LoVo (cell line): ENCODE measurements at places on chromosomes 4 and X.

GRCh38 chrX:28590396-28590795 lies 3.1 kb downstream of the IL1RAPL1 start:
- no peak for DNase-seq

- no peak for DNase-seq
Measured at GRCh38 chrX:104712515-104712914, 146.5 kb downstream of the IL1RAPL2 start.

DNA sequence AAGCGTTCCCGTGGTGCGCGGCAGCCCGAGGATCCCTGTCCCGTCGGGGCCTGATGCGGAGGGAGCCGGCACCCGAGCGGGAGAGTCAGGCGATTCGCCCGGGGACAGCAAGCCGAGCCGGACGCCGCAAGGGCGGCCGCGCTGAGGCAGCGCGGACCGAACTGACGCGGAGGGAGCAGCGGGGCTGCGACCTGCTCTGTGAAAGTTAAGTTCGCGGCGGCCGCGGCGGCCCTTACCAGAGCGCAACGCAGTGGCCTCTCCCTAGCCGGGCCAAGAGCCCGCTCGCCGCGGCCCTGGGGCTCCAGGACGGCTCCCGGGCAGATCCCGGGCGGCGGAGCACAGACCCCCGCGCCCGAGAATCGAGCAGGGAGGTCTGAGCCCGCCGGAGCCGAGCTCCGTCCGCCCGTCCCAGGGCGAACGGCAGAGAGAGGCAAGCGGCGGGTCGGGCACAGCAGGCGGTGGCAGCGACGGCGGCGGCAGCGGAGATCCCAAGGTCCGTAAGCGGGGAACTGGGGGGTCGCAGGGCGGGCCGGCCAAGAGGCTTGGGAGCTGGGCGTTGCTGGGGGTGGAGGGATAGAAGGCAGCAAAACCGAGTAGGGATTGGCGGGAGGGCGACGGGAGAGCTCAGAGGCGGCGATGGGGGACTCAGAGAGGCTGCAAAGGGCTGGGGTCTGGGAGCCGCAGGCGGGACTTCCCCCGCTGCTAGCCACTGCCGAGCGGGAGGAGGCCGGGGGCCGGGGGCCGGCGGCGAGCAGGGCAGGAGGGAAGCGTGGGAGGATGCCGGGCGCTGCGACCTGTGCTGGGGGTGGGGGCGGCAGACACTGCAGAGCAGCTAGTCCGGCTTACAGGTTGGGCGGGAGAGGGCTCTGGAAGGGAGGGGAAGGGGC lies 1.0 kb downstream of the GPR50 start:
- DNase-seq: no peak

DNA sequence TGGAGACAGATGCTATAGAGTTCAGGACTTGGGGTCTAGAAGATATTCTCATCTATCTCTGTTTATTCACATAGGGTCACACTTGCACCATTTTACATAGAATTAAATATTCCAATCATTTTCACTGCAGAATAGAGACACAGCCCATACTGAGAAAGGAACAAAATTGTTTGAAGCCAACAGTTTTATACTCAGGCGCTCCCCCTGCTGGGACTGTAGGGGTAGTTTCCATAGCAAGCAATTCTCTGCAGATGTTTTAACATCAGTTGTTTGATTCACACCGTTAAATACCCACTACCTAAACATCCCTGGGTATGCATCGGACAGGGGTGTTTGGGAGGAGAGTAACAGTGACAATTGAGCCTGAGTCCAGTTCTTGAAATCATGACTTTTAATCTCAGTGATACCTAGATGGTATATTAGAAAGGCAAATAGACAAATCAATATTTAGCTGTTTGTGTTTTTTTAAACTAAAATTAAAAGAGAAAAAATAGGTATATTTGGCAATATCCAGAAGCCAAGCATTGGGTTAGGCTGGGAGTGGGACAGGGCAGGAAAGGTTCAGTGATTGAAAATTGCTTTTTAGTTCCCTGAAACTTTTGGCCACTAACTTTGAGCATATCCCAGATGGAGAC lies 33.8 kb downstream of the LONRF3 start:
- no peak for DNase-seq

DNA sequence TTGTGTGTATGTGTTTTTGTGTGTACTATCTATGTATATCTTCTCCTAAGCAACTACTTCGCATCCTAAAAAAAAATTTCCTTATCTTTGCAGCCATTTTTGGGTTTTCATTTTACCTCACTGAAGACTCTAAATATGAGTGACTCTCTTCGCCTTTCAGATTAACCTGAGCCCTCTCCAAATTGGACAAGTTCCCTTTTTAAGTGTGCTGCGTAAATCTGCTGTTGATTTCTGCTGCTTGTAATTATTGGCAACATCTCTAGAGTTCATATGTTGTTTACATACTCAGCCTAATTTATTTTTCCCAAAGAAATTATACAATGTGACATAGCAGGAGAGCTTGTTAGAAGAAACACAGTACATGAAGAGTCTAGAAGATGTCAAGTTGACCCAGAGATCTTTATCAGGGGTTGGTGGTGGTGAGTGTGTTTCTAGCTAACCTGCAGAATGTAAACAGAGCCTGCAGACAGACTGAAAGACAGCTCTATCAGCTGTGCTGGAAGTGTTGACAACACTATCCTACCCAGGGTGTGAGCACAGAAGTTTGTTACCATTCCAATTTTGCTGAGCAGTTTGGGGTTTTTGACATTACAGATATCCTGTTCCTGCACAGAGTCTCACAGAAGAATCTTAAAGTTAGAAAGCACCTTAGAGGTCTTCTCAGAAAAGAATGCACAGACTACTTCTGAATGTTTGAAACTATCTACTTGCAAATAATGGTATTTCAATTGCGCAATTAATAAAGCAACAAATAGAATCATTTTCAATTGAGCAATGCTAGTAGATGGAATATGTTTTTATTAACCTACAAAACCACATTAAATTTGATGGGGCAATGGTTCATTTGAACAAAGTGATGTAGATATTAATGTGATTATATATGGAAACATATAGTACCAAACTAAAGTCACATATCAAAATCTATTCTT lies 12.5 kb downstream of the SOX3 start:
- DNase-seq: no peak

DNA sequence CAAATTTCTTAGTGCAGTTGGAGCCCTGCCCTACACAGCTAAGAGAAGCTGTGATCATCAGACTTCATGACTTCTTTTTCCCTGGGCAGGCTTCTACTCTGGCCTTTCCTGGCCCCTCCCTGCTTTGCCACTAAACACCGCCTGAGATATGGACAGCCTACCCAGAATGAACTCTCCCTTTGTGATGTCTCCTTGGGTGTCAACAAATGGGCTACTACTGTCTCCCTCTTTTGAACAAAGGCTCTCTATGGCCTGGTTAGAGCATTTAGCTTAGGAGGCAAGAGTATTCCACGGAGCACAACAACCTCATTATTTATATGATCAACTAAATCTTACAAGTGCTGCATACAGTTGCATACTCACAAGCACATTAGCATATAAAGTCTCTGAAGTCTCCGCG lies 127.6 kb upstream of the HCCS start:
- no peak for DNase-seq

DNA sequence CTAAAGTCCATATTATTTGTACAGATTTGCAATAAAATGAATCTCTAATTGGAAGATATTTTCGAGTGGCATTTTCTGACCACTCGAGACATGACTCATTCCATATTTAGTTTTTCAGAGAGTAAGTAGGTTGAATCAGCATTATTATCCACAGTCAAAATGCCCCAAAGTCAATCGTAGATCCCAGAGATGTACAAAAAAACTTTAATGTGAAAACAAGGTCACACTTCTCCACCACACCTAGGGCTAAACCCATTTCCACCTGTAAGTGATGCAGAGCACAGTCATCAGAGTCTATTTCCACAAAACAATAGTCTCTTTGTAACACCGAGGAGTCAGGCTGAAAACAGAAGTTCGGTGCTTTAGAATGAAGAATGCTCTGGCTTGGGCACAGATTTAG lies 117.1 kb upstream of the TENM3 start:
- no peak for DNase-seq

- DNase-seq: no peak
Measured at GRCh38 chrX:55715847-55716246, 1.7 kb upstream of the RRAGB start.

DNA sequence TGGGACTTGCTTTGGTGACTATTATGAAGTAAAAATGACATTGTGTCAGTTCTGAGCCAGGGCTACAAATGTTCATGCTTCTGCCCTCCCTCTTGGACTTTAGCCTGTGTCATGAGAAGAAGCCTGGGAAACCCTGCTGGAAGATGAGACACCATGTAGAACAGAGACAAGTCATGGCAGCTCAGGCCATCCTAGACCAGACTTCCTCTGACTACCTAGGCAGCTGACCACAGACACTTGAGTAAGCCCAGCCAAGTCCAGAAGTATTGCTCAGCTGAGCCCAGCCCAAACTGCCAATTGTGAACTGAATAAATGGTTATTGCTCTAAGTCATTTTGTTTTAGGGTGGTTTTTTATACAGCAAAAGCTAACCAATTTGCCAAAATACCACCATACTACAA lies 467.6 kb upstream of the CNKSR2 start:
- no peak for DNase-seq

GRCh38 chr4:109419679-109420078 lies 13.9 kb upstream of the SEC24B start:
- DNase-seq: no peak

DNA sequence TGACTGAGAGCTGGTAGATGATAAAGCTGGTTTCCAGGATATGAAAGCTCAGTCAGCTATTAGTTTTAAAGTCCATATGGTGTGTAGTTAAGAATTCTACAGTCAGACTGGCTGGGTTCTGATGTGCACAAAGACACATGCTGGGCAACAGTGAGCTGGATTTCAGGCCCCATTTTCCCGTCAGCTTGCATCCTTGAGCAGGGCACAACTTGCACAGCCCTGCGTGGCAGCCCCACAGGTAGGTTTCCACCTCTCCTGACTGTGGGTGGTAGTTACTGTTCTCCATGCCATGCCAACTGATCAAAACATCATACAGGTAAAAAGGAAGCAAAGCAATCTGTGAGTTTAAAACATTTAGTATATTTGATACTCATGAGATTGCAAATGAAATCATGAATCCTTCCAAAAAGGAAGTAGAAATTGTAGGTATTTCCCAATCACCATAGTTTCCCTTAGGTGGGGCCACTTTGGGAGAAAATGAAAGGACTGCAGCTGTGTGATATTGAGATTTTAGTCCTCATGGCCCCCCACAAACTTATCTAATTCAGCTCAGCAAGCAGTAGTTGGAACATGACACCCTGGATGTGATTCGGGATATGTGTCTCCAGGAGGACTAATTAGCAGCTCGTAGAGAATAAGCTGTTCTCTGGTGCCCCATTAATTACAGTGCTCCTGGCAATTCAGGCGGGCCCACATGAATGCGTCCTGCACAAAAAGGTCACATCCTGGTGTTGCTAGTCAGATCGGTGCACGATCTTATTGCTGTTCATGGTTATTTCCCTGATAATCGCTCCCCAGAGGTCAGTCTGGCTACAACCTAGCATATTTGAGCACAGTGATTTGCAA lies 42.4 kb upstream of the NOCT start:
- DNase-seq: no peak

GRCh38 chrX:128728943-128729342 lies 676.7 kb upstream of the ACTRT1 start:
- DNase-seq: no peak

GRCh38 chrX:49037883-49038475 lies 5.2 kb downstream of the TFE3 start:
- DNase-seq: no peak

DNA sequence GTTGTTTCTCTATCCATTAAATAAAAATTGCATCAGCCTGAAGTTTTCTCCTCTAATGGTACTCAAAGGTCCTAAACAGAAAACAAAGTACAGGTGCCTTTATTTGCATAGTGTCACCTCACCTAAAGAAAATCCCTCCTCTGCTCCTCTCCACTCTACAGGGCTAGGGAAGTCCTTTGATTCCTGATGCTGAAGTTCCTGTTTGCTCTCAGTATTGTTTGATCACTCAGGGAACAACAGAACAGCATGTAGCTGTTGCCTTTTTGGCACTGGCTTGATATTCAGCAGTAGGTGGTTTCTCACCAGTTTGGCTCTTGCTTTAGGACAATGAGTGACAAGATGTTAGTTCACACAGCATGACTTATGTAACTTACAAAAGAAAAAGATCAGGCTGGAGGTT lies 156.2 kb upstream of the SLC7A11 start:
- DNase-seq: no peak

- DNase-seq: no peak
Measured at GRCh38 chrX:96436105-96436504, 248.5 kb upstream of the DIAPH2 start.

DNA sequence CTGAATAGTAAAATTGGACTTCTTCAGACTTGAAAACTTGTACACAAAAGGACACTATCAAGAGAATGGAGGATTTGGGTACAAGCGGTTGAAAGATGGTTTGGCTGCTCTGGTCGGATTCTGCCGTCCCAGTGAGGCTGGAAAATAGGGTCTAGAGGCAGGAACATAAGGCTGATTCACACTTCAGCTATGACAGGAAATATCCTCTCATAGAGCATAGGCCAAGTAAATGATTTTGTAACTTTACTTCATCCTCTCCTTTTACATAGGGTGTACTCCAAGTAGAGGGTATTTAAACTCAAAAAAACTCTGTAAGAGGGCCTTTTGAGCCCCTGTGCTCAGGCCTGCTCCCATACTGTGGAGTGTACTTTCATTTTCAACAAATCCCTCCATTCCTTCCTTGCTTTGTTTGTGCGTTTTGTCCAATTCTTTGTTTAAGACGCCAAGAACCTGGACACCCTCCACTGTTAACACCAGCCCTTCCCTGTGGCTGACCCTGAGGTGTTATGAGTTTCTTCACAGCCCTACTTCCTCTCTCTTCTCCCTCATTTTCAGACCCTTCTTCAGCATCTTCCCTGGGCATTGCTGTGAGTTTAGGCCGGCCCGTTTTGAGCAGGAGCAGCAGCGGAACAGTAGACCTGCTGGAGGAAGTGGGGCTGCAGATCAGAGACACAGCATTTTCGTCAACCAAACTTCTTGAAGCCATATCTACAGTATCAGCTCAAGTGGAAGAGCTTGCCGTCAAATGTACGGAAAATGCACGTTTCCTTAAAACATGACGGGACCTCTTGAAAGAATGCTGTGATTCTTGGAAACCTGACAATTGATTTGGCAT lies 7.2 kb downstream of the PGAM4 start:
- no peak for DNase-seq

DNA sequence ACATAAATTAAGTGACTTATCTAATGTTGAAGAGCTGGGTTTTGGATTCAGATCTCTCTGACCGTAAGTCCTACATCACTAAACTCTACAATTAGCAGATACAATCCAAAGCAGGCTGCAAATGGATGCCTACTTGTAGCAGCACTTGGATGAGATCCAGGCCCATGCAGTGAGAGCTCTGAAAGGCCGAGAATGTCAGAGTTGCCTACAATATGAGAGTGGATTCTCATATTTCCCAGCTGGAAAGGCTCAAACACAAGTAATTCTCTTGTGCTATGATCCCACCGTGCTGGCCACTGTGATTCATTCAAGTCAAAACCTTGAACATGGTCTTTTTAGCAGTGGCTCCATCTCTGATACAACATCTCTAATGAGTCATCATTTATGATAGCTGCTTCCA lies 125.4 kb upstream of the CHRDL1 start:
- DNase-seq: no peak

DNA sequence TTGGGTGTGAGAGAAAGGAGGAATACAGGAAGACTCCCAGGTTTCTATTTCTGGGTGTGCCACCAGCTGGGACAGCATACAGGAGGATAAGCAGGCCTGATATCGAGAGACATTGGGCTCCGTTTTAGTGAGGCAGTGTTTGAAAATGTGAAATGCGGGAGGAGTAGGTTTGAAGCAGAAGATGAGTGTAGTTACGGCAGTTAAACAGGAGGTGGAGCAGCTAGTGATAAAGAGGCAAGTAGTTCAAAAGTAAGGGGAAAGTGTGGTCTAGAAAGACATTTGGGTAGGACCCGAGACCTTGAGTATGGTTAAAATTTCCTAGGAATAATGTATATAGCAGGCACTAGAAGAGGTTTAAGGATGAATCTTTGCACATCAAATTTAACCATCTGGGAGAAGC lies 42.4 kb downstream of the DCUN1D4 start:
- DNase-seq: peak; percentile 10
